Activated CD8-positive, alpha-beta T cell treated with anti-CD3 and anti-CD28 coated beads, Interleukin-2, amount 10 ng/mL, durations not matched to agents 7 days and 5 days (primary cell): ENCODE measurements at places on chromosomes 5 and 9. TPM values are rescaled to one million over a fixed set of nuclear protein-coding genes. Genes with fewer than 3 reads are reported as not detected.
A peak's percentile ranks its signal among the peaks of the same experiment; 100 is the strongest.

DNA sequence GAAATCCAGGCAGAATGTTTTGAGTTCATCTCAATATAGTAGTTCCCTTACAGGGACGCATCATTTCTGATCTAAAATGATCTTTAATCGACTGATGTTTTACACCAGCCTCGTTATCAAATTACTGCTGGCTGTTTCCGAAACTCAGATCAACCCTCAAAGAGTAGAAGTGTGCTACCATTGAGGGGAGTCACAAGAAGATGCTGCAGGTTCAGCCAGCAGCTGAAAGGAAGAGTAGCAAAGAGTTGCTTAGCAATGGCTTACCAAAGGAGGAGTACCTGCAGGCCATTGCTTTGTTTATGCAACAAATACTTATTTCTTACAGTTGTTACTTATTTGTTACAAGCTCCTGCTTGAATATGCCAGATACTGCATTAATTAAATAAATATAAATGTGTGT is 144.1 kb downstream of the EBF1 start:
- no peak for DNase-seq

DNA sequence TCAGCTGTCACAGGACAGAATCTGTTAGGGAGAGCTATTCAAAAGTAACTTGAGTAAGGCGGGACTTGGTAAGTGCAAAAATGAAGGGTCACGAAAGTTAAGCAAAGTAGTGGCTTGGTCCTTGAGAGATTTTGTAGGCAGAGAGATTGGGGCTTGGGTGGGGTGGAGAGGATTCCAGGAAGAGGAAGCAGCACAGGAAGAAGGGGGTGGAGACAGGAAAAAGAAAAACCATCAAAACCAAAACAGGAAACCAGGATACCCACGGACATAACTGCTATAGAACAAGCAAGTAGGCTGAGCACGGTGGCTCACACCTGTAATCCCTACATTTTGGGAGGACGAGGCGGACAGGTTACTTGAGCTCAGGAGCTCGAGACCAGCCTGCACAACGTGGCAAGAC is 3.7 kb downstream of the ROPN1L start:
- DNase-seq, result peak; percentile 48

DNA sequence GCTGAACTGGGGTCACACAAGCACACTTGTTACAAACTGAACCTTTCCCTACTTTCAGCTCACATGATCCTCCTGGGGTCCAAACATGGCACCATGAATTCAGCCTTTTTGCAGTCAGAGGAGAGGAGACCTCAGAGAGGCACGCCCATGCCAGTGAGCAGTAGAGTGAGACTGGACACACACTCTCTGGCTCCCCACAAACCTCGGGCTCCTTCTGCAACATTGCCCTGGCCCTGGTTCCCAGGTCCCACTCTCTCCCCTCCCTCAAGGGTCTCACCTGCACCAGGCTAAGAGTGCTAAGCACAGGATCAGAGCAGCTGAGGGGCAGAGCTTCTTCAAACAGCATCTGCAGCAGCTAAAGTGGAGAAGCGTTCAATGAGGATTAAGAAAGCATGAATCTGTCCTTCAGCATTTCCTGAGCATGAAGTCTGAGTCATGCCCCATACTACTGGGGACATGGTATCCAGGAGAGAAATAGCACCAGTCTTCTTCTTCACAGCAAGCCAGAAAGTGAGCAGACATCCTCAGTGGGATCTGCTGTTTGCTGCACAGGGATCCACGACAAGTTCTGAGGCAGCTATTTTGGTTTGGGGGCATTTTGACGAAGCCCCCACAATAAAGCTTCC is 27.2 kb downstream of the SLC35A4 start:
- no peak for DNase-seq

DNA sequence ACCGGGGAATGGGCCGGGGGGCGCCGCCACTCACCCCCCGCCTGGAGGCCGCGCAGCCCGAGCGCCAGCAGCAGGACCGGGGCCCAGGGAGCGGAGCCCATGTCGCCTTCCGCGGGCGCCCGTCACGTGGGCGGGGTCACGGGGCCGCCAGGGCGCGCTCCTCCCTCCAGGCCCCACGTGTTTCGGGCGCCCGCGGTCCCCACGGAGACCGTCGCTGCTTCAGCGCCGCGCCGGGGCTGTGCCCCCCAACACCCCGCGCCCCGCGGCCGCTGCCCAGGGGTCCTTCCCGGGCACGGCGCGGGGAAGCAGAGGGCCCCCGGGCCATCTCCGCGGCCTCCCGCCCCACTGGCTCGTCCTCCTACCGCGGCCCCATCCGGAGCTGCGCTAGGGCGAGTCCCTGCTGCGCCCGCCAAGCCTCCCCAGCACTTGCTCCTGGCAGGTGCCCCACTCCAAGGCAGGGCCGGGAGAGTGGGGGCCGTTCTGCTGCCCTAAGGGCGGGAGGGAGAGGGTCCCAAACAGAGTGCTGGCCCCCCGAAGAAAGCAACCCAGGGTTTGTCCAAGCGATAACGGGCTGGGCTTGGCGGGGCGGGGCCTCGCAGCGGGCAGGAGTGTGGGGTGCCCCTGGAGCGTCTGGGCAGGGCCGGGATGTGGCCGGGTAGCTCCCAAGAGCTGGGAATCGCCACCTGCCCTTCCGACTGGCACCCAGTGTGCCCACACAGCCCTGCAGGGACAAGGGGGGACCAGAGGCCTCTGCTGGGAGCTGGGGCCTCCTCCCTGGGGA is at the start of gene DPP7:
Gene DPP7 (minus strand): TSS at position 121 of the 781 bp plus-strand sequence. CDS start 20 bp downstream, at position 101.
- DNase-seq, result peak; percentile 85

The TCERG1 gene
- 86.5 TPM for total RNA-seq

- DNase-seq, result no peak
Observed at GRCh38 chr5:123086376-123087055, 2.5 kb upstream of the PRDM6 start.

The GRXCR2 gene
- total RNA-seq, result not detected

The LHX3 gene
- total RNA-seq, result 0.16 TPM

The FSD1L gene
- 8.3 TPM for total RNA-seq
